Germinal center (tissue), 1 donor: ENCODE measurements at places on chromosomes 3 and 15.

- no peak for DNase-seq
Observed at GRCh38 chr15:70447521-70447920, 315.8 kb downstream of the UACA start.

- DNase-seq: peak; percentile 11
Observed at GRCh38 chr3:193040836-193041672, 123.4 kb upstream of the MB21D2 start.

- DNase-seq: no peak
Observed at GRCh38 chr15:77738441-77739302, 106.0 kb upstream of the LINGO1 start.

DNA sequence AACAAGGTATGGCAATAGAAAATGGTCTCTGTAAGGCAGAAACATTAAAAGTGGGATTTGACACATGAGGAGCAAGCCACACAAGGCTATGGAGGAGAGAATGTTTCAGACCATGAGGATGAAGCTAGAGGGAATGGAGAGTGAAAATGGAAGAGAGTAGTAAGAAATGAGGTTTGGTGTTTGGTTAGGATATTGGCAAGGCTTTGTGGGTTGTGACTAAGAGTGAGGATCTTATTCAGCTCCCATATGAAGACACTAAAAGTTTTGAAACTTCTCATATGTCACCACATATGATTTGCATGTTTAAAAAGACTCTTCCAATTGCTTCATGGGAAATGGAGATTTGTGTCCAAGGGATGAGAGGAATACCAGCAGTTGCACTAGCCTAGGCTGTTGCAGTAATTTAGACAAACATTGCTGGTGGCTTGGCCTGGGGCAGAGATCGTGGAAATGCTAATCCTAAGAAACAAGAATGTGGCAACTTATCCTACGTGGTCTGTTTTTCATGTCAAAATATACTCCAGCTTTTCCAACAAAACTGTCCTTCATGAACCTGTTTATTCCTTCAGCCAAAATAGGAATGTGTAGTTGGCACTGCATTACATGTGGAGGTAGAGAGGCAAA, 749.0 kb downstream of the PDCD6IP start:
- no peak for DNase-seq

GRCh38 chr3:127785711-127786265, 36.5 kb downstream of the MGLL start:
- no peak for DNase-seq

DNA sequence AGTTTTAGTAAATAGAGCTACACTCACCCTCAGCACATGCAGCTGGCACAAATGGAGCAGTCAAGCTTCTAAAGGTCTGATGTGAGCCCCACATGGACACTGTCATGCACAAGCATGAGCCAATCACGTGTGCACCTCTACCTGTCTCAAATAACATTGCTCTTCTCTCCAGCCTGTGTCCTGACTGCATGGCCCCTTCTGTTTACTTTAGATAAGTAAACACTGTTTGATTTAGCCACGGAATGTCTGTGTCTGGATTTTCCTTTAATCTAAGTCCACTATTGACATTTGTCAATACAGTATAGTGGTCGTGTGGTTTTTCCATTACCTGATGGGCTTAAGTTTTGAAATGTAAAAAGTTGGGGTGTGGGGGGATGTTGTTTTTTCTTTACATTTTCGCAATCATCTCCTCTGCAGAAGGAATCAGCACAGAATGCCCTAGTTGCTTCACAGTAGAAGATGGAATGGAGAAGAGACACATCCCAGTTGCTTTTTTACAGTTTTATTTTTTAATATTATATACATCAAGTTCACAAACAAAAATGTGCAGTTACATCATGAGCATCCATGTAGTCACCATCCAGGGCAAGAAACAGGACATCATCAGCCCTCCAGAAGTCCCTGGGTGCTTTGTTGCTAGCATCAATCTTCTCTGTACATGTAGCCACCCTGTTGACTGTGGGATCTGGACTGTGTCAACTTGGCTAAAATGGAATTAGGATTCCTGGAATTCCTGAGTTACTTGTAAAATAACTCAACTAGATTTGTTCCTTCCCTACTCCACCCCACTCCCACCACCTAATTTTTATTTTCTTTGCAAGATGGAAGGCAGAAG, 146.1 kb downstream of the UACA start:
- DNase-seq: no peak

- peak; percentile 82 for DNase-seq
Observed at GRCh38 chr3:12479919-12480427, 4.3 kb upstream of the TSEN2 start.

DNA sequence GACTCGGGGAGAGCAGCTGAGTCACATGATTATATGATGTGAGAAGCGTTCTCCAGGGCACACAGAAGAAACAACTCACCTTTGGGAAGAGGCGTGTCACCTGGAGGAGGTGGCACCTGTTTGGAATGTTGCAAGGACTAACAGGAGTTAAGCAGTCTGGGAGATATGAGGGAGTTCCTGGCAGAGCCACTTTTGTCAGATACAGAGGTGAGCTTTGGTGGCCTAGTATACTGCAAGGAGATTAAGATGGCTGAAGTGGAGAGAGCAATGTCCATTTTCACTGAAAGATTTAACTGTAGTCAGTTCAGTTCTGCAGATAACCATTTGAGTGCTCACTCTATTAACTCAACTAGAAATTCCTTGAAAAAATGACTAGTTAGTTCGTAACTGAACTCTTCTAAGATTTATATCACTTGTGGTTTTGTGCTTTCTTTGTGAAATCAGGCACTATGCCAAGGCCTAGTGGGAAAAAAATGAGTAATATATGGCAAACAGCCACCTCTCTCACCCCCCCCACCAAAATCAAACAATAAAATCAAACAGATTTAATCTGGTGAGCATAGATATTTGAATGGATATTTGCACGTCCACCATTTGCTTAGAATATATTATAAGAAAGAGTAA, 61.3 kb downstream of the CRYBG3 start:
- DNase-seq: no peak

GRCh38 chr3:121529308-121529707, 16.5 kb downstream of the POLQ start:
- DNase-seq: no peak

GRCh38 chr3:58063022-58063815, 55.0 kb downstream of the FLNB start:
- no peak for DNase-seq

DNA sequence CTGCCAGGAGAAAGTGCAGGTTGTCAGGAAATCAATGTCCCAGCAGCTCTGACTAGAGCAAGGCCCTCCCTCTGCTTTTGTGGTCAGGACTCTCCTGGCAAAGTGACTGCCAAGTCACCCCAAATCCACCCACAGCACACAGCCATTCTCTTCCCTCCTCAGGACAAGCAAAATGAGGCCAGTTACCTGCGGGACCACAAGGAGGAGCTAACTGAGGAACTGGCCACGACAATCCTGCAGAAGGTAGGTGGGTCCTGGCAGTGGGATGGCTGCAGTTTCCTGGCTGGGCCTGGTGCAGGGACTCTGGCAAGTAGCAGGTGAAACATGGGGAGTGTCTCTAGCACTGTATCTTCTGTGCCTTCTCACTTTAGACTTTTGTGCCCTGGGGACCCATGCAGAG, 142.5 kb upstream of the EIF1B start:
- DNase-seq: no peak

DNA sequence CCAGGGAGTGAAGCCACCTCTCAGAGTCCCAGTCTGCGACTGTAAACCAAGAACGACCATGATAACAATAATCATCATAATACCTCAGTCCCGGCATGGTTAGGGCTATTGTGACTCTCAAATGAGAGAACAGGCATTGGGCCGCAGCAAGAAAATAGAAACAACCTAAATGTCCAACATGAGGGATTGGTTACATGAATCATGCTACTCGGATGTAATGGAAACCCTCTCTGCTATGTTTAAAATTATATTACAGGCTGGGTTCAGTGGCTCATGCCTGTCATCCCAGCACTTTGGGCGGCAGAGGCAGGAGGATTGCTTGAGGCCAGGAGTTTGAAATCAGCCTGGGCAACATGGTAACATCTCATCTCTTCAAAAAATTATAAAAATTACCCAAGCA, 2.8 kb downstream of the CPN2 start:
- no peak for DNase-seq

GRCh38 chr3:159831466-159831865, 157.2 kb upstream of the IL12A start:
- DNase-seq: no peak

DNA sequence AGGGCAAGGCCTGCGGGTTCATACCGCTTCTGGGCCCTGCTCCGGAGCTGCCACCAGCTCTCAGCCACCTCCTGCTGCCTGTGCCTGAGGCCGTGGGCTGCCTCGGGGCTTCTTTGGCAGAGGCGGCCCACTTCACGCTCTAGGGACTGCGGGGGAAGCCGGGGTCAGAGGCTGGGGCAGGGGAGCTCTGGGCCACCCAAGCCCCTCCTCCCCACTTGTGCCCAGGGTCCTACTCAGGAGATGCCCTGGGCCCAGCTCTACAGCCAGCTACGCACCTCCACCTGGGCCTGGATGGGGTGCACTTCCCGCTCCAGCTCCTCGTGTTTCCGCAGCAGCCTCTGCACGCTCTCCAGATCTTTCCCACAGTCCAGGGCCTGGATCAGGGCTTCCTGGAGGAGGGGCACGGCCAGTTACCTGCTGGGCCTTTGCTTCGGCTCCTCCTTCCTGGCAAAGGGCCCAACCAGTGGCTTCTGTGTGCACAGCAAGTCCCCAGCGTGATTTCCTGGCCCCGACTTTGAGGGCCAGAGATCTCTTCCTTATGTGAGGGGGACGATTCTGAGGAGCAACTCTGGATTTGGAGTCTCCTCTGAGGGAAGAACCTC, 24.0 kb downstream of the PLA2G4B start:
- no peak for DNase-seq

- peak; percentile 50 for DNase-seq
Observed at GRCh38 chr3:132029182-132029902, 5.5 kb downstream of the CPNE4 start.

DNA sequence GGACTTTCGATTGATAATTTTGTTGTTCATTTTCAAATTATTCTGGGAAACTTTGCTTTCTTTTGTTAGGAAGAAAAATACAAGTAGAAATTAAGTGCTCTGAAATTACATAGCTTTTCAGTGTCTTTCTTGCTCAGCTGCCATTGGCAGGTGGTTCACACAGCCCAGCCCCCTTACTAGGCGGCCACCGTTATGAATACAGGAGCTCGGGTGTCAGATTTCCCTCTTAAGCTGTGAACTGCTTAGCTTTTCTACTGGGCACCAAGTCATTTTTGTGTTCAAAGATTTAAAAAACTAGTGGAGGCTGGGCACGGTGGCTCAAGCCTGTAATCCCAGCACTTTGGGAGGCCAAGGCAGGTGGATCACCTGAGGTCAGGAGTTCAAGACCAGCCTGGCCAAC, 55.2 kb downstream of the HMG20A start:
- DNase-seq: no peak
